ENCODE measurements at places on chromosomes 12 and 14. TPM values are rescaled to one million over a fixed set of nuclear protein-coding genes. Genes with fewer than 3 reads are reported as not detected.

DNA sequence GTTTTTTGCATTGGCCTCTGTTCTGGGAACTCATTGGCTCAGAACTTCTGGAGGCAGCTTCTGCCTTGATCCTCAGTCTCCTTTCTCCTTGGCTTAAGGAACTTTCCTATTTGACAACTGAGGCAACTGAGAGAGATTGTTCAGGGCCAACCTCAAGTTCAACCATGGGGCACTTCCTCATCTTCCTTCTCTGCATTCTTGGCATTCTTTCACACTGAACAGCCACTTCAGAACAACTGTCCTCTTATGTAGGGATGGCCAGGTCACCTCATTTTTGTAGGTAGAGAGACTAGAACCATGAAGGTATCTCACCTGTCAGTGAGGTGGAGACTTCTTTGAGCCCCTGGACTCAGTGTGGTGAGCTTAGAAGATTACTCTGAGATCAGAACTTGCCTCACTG, 63.0 kb upstream of the NRXN3 start:
- no peaks in the 10 kb centered on the region for H3K4me1 ChIP-seq
- H3K27me3 ChIP-seq = no peaks in the 10 kb centered on the region
- H3K4me3 ChIP-seq = no peak overlapping the region
- no peak for DNase-seq

GRCh38 chr14:49966971-49967630, 74.2 kb downstream of the ARF6 start:
- peaks cover 14% of the 10 kb centered on the region for H3K4me1 ChIP-seq
- H3K36me3 ChIP-seq = no peaks in the 10 kb centered on the region
- no peak for DNase-seq
- H3K27ac ChIP-seq = no peak overlapping the region

DNA sequence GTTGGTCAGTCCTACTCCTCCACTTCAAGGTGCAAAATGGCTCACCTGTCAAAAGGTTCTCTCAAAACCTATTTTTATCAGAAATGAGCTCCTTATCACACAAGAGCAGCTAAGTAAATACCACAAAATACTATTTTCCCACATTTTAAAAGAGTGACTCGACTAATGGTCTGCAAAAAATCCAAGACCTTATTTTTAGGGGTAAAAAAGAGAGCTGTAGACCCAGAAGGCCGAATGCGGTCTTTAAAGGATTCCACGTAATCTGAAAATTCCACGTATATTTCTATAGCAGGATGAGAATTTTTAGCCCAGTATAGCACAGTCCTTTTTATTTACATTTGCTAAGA, 3.8 kb downstream of the C14orf93 start:
- H3K4me3 ChIP-seq = peak overlapping the region; percentile 56
- no peak overlapping the region for H3K27ac ChIP-seq
- H3K36me3 ChIP-seq = no peaks in the 10 kb centered on the region

DNA sequence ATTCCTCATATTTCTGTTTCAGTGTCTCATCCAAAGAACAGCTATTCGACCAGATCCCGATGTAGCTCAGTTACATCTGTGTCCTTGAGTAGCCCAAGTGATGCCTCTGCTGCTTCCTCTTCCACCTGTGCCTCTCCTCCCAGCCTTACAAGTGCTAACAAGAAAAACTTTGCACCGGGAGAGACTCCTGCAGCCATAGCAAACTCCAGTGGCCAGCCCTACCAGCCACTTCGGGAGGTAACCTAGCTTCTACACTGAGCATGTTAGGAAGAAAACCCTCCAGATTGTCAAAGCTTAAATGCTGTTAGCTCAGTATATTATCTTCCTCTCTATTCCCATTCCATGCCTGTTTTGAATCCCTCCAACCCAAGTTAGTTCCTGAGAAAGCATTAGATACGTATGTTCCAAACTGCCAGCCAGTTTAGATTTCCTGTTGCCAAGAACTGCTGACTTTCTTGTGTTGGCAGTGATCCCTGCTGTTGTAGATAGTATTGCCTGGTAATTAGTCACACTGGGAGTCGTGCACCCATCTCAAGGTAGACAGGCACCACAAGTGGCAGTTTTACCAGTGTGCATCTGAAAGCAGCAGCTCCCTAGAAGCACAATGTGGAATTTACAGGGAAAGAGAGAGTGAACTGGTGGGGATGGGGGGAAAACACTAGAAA, 14.0 kb upstream of the KCNH3 start:
- H3K4me3 ChIP-seq = no peak overlapping the region
- no peak overlapping the region for H3K27ac ChIP-seq
- no peaks in the 10 kb centered on the region for H3K36me3 ChIP-seq
- no peak for DNase-seq
- no peaks in the 10 kb centered on the region for H3K4me1 ChIP-seq
- no peaks in the 10 kb centered on the region for H3K27me3 ChIP-seq

DNA sequence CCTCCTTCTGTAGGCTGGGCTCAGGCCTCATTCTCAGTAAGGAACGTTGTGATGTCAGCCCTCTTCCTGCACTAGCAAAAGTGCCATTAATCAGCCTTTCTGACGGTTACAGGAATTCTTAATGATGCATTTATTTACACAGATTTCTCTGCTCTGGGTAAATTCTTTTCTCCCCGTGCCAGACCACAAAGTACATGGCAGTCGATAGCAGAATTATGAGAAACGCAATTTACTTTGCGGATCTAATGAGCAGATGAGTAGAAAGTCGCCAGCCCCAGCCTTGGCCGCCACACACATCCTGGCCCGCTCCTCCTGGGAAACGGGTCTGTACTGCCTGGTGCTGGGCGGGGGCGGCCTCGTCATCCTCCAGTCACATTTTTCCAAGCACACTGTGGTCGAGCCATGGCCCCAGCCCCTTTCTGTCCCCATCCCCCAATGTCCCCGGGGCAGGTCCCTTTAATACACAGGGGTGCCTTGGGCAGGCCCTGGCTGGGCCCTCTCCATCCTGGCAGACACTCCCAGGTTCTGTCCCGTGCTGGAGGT, 25.9 kb downstream of the NOC4L start:
- no peaks in the 10 kb centered on the region for H3K4me1 ChIP-seq
- no peak for DNase-seq
- no peaks in the 10 kb centered on the region for H3K36me3 ChIP-seq
- H3K4me3 ChIP-seq = no peak overlapping the region
- H3K27me3 ChIP-seq = no peaks in the 10 kb centered on the region

DNA sequence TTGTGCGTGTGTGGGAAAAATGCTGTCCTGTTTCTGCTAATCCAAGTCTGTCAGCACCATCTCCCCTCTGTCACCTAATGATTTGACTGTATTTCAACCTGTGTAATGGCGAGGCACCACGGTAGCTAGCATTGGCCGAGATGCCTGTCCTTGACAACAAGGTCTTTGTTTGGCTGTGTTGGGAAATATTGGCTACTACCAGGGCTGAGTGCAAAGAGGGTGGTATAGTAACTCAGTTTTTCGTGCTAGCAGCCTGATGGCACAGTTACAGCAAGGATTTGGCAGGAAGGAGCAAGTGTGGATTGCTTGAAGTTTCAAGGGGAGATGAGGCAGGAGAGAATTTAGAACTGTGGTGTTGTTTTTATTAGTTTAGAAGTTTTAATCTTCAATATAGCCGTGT, 440.3 kb upstream of the RGS6 start:
- no peak for DNase-seq
- H3K4me3 ChIP-seq = no peak overlapping the region
- H3K27me3 ChIP-seq = no peaks in the 10 kb centered on the region
- no peak overlapping the region for H3K27ac ChIP-seq

DNA sequence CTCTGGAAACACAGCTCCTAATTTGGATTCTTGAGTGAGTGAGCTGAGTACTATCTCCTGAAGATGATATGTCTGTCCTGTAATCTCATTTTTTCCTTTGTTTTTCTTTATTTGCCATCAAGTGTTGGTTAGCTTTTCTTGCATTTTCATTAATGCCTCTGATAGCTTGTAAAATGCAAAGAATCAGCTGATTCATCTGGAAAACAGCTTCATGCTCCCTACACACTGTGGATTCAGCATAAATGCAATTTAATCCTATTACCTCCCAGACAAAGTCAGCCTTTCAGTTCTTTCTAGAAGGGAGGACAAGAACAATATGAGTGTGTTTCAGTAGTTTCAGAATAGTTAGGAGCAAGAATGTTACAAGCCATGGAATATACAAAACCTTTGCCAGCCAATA, 79.4 kb downstream of the DACT1 start:
- H3K27ac ChIP-seq = no peak overlapping the region
- H3K4me3 ChIP-seq = no peak overlapping the region
- no peaks in the 10 kb centered on the region for H3K36me3 ChIP-seq
- no peaks in the 10 kb centered on the region for H3K27me3 ChIP-seq

DNA sequence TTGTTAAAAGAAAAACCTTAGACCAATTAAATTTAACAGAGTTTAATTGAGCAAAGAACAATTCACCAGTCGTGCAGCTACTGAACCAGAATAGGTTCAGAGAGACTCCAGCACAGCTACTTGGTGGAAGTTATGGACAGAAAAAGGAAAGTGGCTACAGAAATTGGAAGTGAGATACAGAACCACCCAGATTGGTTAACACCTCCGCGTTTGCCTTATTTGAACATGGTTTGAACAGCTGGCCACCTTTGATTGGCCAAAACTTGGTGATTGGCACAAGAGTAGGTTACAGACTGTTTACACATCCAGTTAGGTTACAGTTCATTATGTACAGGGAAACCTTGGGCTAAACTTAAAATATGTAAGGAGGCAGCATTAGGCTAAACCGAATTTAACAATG, 54.9 kb downstream of the SRGAP1 start:
- H3K4me1 ChIP-seq = no peaks in the 10 kb centered on the region
- H3K27me3 ChIP-seq = no peaks in the 10 kb centered on the region
- no peak overlapping the region for H3K27ac ChIP-seq
- DNase-seq = no peak
- H3K36me3 ChIP-seq = no peaks in the 10 kb centered on the region

GRCh38 chr12:24256684-24257083, 307.2 kb upstream of the SOX5 start:
- no peaks in the 10 kb centered on the region for H3K4me1 ChIP-seq
- no peak overlapping the region for H3K27ac ChIP-seq
- H3K4me3 ChIP-seq = no peak overlapping the region
- DNase-seq = no peak
- H3K27me3 ChIP-seq = no peaks in the 10 kb centered on the region

- H3K4me3 ChIP-seq = no peak overlapping the region
- H3K27me3 ChIP-seq = no peaks in the 10 kb centered on the region
- no peak for DNase-seq
- no peak overlapping the region for H3K27ac ChIP-seq
These were observed 362.6 kb downstream of the BCL11B start for GRCh38 chr14:98909251-98909944.

DNA sequence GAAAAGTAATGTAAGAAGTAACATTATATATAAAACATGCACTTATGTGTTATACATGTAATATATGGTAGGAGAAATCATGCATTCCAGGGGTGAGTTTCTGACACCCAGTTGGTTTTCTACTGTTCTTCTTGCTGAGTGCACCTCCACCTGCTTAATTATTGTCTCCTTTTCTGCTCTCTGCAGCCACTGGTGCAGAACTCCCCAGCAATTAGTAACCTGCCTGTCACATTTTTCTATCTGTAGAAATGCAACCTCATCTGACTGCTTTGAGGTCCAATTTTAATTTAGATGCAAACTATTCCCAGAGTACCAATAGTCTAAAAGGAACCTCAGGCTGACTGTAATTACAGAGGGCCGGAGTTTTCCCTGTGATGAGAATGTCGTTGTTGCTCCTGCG, 842.1 kb downstream of the AACS start:
- H3K4me1 ChIP-seq = no peaks in the 10 kb centered on the region
- H3K27ac ChIP-seq = no peak overlapping the region
- no peaks in the 10 kb centered on the region for H3K36me3 ChIP-seq
- no peak for DNase-seq

DNA sequence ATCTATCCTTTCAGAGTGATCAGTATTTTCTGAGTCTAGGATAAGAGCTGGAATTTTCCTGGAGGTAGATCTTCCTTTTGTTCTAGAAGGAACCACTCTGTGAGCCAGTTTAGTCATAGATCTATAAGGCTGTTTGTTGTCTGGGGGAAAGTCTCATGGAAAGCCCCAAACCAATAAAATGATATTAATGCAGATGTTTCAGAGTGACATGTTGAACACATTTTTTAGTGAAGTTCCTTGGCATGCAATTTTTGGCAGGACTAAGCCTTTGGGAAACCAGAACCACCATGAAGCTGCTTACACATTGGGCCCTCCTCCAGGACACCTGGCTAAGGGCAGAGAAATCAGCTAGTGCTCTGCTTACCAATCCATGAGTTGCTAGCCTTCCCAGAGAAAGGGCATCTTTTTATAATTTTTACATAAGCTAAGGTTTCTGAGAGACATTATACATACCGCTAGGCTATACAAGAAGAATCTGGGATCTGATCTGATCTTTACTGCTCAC, 101.5 kb upstream of the PCED1B start:
- H3K4me1 ChIP-seq = no peaks in the 10 kb centered on the region
- no peak overlapping the region for H3K27ac ChIP-seq

DNA sequence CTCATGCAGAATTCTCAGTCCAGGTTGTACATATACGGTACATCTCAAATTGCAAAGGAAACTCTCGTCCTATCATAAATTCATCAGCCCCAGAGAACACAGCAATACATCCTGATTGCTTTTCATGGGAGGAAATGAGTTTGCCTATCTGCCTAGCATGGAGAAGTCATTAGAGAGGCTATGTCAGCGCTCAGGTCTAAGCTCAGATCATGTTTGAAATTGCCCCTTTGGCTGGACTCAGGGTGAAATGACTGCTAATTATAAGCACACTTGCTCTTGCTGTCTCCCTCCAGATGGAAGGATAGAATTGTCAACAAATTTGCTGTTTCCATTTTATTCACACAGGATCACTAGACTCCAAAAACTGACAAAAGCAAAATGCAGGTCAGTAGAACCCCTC, 178.4 kb downstream of the RIMBP2 start:
- no peak overlapping the region for H3K4me3 ChIP-seq
- no peak for DNase-seq
- H3K36me3 ChIP-seq = no peaks in the 10 kb centered on the region
- no peaks in the 10 kb centered on the region for H3K27me3 ChIP-seq
- H3K27ac ChIP-seq = no peak overlapping the region
- no peaks in the 10 kb centered on the region for H3K4me1 ChIP-seq

- no peak overlapping the region for H3K4me3 ChIP-seq
- no peaks in the 10 kb centered on the region for H3K4me1 ChIP-seq
- no peaks in the 10 kb centered on the region for H3K27me3 ChIP-seq
- DNase-seq = no peak
- no peak overlapping the region for H3K27ac ChIP-seq
These were observed 26.7 kb upstream of the CFAP54 start for GRCh38 chr12:96462571-96463280.

DNA sequence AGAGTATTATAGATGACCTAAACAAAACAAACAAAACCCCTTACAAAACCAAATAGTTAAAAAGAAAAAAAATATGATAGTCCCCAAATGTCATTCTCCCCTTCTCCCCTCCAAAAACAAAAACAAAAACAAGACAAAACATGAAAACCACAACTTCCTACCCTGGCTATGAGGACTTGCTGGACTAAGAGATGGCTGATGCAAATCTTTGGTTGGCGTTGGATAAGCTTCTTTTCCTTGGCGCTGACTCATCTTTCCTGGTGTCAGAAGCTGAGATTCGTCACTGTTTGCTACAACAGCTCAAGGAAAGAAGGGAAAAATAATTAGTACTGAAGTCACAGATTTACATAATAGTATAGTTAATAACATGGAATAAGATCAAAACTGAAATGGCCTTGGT, 102.5 kb upstream of the BBS10 start:
- no peaks in the 10 kb centered on the region for H3K36me3 ChIP-seq
- no peaks in the 10 kb centered on the region for H3K4me1 ChIP-seq
- H3K27ac ChIP-seq = no peak overlapping the region
- H3K27me3 ChIP-seq = no peaks in the 10 kb centered on the region

The ENDOU gene
- total RNA-seq = 3.2 TPM

The DCP1B gene
- total RNA-seq = 20.8 TPM

The PTCSC3 gene
- not detected for total RNA-seq

The PDE3A gene
- total RNA-seq = 6.0 TPM

Measured in ovary (tissue), 10 donors.